ENCODE measurements at places on chromosomes 13 and 19. TPM values are rescaled to one million over a fixed set of nuclear protein-coding genes. Genes with fewer than 3 reads are reported as not detected.

- H3K4me1 ChIP-seq, result peaks cover 40% of the 10 kb centered on the region
- H3K4me3 ChIP-seq, result no peak overlapping the region
- H3K27me3 ChIP-seq, result peaks cover 2% of the 10 kb centered on the region
- H3K27ac ChIP-seq, result no peak overlapping the region
- no peak for DNase-seq
- H3K36me3 ChIP-seq, result no peaks in the 10 kb centered on the region
These were observed 4.6 kb downstream of the FRY start for GRCh38 chr13:32036126-32036695.

GRCh38 chr13:32284927-32285632 lies 30.1 kb downstream of the ZAR1L start:
- DNase-seq, result no peak
- H3K4me3 ChIP-seq, result no peak overlapping the region
- H3K27me3 ChIP-seq, result no peaks in the 10 kb centered on the region
- no peaks in the 10 kb centered on the region for H3K4me1 ChIP-seq
- H3K36me3 ChIP-seq, result peaks cover 1% of the 10 kb centered on the region

- H3K4me1 ChIP-seq, result peaks cover 19% of the 10 kb centered on the region
- no peaks in the 10 kb centered on the region for H3K36me3 ChIP-seq
- no peak for DNase-seq
- H3K4me3 ChIP-seq, result no peak overlapping the region
- peaks cover 57% of the 10 kb centered on the region for H3K27me3 ChIP-seq
These were observed 1.4 kb downstream of the CRLF1 start for GRCh38 chr19:18605196-18605545.

B3GNT3 gene
- 0.34 TPM for total RNA-seq

DNA sequence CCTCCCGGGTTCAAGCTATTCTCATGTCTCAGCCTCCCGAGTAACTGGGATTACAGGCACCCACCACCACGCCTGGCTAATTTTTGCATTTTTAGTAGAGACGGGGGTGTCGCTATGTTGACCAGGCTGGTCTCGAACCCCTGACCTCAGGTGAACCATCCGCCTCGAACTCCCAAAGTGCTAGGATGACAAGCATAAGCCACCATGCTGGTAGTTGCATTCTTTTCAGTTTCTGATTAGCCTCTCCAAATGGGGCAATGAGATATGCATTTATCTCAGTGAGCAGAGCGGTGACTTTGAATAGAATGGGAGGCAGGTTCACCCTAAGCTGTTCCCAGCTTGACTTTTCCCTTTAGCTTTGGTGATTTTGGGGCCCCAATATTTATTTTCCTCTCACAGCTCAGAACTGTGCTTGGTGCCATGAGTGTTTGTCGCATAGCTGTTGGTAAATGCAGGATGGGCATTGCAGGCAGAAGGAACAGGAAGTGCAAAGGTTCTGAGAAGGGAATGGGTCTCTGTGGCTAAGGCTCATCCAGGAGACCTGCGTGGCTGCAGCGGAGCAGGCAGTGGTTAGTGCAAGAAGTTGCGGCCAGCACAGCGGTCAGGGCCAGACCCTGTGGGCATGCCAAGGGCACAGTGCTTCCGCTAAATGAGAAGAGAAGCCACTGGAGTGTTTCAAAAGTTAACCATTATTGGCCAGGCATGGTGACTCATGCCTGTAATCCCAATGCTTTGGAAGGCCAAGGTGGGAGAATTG lies 20.7 kb downstream of the LYPD3 start:
- H3K4me3 ChIP-seq, result no peak overlapping the region
- DNase-seq, result no peak
- H3K4me1 ChIP-seq, result peaks cover 8% of the 10 kb centered on the region

DNA sequence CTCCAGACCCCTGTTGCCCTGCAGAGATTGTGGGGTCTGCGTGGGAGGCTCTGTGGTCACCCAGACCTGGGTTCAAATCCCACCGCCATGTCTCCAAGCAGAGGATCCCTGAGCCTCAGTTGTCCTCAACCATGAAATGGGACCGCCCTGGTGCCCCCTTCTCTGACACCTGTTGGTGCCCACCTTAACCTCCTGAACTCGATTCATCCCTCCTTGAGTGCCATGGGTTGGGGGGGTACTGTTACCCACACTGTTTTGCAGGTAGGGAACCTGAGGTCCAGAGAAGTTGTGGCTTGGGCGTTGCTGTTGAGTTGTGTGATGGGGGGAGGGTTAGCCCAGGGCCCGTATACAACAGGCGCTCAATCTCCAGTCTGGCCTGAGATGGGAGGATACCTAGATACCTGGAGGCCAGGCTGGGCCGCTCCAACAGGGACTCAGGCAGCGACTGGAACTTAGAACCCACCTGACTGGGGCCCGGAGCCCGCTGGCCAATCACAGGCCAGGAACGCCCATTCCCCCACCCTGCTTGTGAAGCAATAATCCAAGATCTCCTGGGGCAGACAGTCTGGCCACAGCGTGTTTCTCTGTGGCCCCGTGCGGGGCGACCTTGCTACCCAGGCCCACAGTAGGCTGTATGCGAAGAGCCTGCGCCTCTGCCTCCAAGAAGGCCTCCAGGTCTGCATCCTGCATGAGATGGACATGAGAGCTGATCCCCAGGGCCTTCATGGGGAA lies 2.8 kb downstream of the ARID3A start:
- DNase-seq, result no peak
- peaks cover 10% of the 10 kb centered on the region for H3K4me1 ChIP-seq
- H3K36me3 ChIP-seq, result peaks cover 8% of the 10 kb centered on the region
- no peak overlapping the region for H3K27ac ChIP-seq
- H3K27me3 ChIP-seq, result no peaks in the 10 kb centered on the region
- H3K4me3 ChIP-seq, result no peak overlapping the region

- peaks cover 41% of the 10 kb centered on the region for H3K4me1 ChIP-seq
- no peak overlapping the region for H3K27ac ChIP-seq
These were observed 4.4 kb downstream of the CKAP2 start for GRCh38 chr13:52459668-52460067.
